Fibroblast of pulmonary artery (primary cell): ENCODE measurements at places on chromosomes 1 and 21.

GRCh38 chr1:56979986-56980755 lies 14.4 kb upstream of the C8B start:
- no peak for DNase-seq

GRCh38 chr1:229562686-229563085 lies 4.2 kb upstream of the ABCB10 start:
- DNase-seq = no peak

GRCh38 chr1:110647254-110647891 lies 27.4 kb downstream of the KCNA3 start:
- peak; percentile 28 for DNase-seq

DNA sequence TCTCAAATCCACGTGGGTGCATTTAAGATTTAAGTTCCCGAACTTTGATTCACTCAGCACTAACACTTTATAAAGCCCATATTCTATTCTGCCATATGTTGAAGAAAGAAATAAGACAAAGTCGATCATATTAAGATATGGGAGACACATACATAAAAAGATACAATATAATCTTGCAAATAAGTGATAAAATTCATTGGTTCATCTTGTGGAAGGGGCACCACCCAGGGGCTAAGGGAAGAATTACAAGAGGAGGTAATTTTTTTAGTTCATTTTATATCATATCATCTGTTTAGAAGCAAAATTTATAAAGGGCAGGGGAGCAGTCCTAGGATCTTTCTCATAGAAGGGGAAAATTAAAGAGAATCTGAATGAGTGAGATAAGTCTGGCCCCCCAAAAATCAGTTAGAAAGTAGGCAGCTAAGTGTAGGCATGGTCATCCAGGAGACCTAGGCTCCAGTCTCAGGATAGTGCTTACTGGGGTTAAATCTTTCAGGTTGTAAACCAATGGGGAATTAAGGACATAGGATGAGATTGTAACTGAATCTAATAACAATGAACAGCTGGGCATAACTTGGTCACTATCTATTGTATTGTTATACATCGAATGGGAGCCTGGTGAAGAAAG lies 124.2 kb upstream of the L1TD1 start:
- DNase-seq = peak; percentile 44

GRCh38 chr21:34513129-34513675 lies 1.2 kb upstream of the KCNE1 start:
- DNase-seq = peak; percentile 68

GRCh38 chr1:113545626-113546025 lies 155.3 kb downstream of the MAGI3 start:
- DNase-seq = no peak

- DNase-seq = peak; percentile 93
These were observed 38.7 kb downstream of the DSTYK start for GRCh38 chr1:205172729-205173366.

- no peak for DNase-seq
These were observed 110.3 kb downstream of the MRPL39 start for GRCh38 chr21:25496825-25497482.

GRCh38 chr1:59332983-59333382 lies 36.1 kb downstream of the FGGY start:
- peak; percentile 64 for DNase-seq

- DNase-seq = peak; percentile 2
These were observed 169.6 kb upstream of the LHX8 start for GRCh38 chr1:74964508-74965102.

GRCh38 chr1:182688436-182689205 lies 4.2 kb upstream of the RGS8 start:
- DNase-seq = no peak

DNA sequence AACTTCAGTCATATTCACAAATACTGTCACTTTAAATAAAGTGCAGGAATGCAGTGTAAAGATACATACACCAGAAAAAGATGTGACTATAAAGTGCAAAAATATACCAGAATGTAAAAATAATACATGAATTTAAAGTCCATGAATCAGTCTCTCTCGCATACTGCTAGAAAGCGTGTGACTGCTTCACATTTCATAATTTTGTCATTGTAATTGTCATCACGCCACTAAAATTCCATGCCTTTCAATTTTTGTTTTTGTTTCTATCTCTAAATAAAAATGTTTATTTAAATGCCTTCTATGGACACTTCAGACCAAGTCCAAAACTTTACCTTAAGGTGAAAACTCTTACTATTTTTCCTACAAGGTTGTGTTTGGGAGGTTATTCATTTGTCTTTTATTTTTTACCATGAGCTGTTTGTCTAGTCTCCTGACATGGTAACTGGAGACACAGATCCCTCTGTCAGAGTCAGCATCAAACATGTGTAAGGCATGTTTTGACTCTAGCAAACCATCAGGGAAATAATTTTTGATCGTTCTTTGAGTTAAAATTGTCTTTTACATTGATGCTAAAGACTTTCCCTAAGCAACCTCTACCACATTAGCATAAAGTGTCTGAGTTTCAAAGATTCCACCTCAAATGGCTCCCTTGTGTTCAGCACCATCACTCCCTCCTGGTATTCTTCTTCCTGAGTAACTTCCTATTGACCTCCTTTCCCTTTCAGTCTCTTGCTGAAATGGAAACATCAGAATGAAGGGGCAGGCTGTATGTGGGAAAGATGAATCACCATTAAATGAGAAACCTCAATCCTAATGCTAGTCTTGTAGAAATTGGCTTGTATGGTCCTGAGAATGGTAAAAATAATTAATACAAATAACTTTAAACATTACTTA lies 14.0 kb upstream of the AIM2 start:
- DNase-seq = peak; percentile 38

GRCh38 chr1:21326861-21327344 lies 36.6 kb upstream of the ECE1 start:
- DNase-seq = no peak

- DNase-seq = no peak
These were observed 16.9 kb downstream of the CAP1 start for GRCh38 chr1:40057310-40058030.

DNA sequence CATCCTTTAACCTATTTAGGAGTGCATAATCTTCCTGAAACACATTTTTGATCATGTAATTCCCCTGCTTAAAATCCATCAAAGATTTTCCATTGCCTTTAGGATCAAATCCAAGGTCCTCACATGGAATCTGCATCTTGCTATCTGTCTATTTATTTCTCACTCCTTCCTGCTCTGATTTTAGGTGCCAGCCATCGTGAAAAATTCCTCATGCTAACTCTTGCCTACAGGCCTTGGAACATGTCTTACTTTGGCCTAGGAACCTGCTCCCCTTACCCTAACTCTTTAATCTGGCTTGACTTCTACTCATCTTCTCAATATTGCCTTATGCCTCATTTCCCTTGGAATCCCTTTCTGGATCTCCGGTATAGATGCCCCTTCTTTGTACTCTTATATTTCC lies 1074.3 kb downstream of the TTLL7 start:
- DNase-seq = no peak

- DNase-seq = no peak
These were observed 12.7 kb upstream of the PDPN start for GRCh38 chr1:13570924-13571323.

GRCh38 chr1:242447689-242448088 lies 76.8 kb downstream of the PLD5 start:
- DNase-seq = no peak

DNA sequence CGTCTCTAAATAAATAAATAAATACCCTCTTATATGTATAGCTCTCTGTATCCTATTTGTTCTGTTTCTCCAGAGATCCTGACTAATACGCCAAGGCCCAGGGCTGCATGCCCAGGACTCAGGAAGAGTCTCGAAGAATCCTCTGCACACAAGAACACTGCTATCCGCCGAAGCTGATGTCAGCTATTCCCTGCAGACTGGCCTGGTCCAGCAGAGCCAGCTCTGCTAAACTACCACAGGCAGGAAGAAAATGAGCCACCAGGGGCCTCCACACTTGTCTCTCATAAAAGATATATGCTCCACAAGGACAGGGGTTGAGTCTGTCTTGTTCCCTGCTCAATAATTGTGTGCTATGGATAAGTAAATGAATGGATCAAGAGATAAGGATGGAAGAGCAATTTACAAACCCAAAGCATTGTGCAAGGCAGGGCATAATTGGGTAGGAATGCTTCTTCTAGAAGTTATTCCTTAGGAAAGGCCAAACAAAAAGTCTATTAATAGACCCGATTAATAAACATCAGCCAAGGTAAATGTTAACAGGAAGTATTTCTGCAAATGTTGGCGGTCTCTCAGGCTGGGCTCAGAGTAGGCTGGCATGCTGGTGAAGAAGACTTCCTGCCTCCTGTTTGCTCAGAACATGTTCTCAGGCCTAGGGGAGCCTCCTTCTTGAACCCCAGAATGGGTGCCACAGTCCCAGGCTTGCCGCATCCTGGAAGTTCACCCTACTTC lies 26.3 kb upstream of the MAN1C1 start:
- DNase-seq = peak; percentile 39

DNA sequence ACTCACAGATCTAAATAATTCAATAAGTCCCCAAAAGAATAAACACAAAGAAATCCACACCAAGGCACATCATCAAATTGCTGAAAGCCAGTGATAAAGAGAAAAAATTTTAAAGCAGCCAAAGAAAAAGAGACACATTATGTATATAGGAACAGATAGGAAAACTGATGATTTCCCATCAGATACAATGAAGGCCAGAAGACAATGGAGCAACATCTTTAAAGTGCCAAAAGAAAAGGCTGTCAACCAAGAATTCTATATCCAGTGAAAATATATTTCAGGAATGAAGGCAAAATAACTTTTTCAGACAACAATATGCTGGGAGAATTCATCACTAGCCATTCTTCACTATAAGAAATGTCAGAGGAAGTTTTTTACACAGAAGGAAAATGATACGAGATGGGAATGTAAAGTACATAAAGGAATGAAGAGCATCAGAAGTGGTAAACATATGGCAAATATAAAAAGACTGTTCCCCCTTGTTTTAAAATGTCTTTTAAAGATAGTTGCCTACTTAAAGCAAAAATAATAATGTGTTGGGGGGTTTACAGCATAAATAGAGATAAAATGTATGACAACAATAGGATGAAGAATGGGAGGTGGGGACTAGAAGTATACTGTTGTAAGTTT lies 9.4 kb upstream of the MYOG start:
- DNase-seq = no peak

- no peak for DNase-seq
These were observed 10.7 kb downstream of the SCCPDH start for GRCh38 chr1:246734866-246735265.

DNA sequence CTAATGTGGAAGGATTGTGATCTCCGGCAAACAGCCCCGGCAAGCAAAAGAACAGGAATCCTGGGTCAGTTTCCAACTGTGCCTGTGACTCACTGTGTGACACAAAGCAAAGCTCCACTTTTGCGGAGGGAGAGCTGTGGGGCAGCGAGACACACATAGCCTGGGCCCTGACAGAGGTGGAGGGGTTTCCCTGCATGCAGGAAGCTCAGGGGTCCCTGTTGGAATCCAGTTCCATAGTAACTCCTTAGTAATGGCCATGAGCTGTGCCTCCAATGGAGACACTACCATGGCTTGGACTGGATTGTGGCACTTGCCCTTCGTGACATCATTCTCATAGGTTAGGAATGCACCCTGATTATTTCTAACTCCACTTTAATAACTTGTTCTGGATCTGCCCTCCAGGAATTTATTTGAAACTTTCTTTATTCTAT lies 47.0 kb upstream of the ATF3 start:
- DNase-seq = peak; percentile 18

DNA sequence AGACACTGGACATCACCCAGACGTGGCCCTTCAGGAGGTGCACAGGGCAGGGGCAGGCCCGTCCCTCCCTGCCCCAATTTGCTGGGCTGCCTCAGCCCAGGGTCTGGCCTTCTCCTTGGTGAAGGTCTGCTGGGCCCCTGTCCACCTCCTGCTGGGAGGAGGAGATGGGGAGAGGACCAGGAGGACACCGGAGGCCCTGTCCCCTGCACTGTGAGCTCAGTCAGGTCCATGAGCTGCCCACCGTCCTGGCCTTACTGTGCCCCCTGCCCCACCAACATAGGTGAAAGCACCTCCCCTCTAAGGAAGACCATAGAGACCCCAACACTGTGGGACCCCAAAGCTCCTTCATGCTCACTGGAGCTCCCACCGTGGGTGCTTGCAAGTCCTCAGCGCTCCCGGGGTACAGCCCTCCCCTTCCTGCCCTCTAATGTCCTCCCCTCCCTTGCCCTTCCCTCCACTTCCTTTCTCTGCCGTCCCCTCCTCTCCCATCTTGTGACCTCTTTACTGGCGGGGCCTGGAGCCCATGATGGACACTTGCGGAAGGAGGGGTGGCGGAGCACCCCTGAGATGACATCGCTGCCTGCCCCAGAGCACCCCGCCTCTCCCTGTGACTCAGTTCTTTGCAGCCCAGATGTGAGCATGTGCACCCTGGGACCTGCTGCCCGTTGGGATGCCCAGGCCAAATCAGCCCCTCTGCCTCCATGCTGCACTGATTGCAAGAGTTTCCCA lies 4.6 kb downstream of the LRRC3 start:
- DNase-seq = no peak

DNA sequence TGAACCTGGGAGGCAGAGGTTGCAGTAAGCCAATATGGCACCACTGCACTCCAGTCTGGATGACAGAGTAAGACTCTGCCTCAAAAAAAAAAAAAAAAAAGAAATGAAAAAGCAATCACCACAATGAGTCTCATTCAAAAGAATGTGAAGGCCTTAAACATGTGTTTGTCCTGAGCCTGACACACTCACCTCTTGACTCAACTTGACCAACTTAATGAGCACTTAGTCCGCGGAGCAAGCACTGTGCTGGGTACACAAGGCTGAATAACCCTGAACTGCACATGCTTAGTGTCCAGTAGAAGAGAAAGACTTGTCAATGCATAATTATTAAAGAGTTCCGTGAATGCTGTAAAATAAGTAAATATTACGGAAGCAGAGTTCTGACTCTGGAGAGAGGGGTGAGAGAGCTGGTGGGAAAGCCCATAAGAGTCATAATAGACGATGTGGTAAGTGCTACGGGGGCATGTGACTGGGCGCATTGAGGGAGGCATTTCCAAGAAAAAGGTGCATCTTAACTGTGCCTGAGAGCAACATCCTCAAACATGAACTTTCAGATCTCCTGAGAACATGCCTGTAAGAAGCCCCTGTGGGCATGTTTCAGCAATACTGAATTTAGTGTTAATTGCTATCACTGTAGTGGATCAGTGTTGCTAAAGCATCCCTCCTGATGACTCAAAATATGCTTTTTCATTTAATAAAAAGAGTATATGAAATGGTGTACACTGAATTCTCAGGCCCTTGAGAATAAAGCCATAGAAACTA lies 27.2 kb downstream of the MCOLN2 start:
- DNase-seq = no peak

DNA sequence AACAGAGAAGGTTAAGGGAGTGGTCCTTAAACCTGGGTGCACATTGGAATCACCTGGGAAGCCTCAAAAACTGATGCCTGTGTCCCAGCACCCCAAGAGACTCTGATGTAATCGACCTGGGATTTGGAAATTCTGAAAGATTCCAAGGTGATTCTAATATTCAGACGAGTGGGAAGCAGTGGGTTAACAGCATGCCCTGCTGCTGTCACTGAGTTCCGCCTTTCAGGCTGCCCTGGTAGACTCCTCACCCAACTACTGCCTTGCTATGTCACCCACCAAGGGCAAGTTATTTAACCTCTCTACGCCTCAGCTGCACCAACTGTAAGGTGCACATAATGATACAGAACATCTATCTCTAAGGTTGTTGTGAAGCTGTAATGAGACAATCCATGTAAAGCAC lies 59.2 kb downstream of the CD34 start:
- no peak for DNase-seq

- no peak for DNase-seq
These were observed 72.4 kb downstream of the ZNF281 start for GRCh38 chr1:200337410-200337809.

- no peak for DNase-seq
These were observed 39.2 kb upstream of the CTTNBP2NL start for GRCh38 chr1:112356765-112357164.

GRCh38 chr1:107649023-107649422 lies 316.0 kb downstream of the VAV3 start:
- no peak for DNase-seq

- DNase-seq = peak; percentile 18
These were observed 246.4 kb upstream of the NR5A2 start for GRCh38 chr1:199780948-199781670.
